Mammary epithelial cell (primary cell): ENCODE measurements at places on chromosomes 13 and 19. TPM values are rescaled to one million over a fixed set of nuclear protein-coding genes. Genes with fewer than 3 reads are reported as not detected.

DNA sequence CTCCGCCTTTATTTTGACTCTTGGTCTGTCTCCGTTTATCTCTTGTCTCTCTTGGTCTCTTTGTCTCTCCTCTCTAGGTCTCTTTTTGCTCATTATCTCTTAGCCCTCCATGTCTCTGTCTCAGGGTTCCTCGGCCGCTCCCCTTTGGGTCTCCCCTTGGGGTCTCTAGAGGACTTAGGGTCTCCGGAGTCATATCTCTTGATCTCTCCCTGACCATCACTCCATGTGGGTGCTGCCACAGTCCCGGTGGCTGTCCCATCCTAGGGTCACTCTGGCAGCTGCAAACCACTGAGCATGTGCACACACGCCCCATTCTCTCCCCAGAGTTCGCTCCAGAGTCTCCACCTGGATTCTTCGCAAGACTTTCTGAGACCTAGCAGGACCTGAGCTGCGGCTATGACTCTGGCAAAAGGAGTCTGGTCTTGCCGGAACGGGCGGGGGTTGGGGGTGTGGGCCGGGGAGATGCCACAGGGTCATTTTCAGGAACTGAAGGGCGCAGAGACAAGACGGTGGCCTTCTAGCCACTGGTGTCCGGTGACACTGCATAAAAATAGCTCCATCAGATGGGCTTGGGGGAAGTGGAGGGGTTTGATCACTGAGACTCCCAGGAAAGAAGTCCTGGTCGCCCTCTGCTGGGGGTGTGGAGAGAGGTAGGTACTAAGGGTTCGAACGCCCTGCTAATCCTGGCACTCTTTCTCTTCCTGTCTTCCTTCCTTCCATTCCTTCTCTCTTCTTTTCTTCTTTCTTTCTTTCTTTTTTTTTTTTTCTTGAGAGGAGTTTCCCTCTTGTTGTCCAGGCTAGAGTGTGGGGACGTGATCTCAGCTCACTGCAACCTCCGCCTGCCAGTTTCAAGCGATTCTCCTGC lies 1.2 kb upstream of the KCNA7 start:
- DNase-seq, result peak; percentile 57

DNA sequence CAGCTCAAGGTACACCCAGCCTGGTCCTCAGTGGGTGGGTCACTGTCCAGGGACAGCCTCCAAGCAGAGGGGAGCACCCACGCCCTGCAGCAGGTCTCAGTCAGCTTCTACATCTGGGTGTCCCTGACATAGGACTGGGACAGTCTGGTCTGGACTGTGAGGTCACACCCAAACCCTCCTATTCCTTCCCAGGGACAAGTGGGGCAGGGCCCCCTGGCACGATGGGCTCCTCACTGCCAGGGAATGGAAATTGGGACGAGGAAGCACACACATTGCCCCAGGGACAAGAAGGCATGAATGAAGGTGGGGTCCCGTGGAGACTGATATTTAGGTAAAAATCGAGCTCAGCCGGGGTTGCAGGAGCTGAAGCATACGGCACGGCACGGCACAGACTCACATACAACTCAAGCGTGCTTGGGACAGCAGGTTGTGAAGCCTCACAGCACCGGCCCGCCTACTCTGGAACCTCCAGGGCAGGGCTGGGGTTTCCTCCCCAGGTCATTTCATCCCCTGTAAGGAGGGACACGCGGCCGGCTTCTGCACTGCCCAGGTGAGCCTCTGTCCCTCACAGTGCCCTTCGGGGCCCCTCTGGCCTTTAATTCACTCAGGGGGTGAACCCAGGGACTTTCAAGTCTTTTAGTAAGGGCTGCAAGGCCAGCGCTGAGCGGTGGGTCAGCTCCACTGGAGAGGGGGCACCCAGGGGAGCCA lies 3.5 kb downstream of the PNMA8B start:
- no peak for DNase-seq

DNA sequence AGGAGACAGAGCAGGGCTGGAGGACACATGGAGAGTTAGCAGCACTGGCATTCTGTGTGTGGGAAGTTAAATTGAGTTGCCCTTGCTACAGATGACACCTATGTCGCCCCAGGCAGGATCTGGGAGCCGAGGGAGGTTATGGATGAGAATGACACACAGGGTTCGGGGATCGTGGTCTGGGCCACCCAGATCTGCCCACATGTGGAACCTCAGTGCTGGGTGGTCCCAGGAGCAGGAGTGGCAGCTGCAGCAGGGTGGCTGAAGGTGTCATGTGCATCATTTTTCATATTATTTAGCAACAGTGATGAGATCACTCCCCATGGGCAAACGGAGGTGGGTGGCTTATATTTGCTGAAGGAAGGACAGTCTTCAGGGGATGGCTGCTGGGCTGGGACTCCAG lies 3.2 kb downstream of the IL17D start:
- DNase-seq, result no peak

Gene CYP4F8
- polyA plus RNA-seq, result not detected

Gene PEAK3
- not detected for polyA plus RNA-seq

Gene ZNF649
- polyA plus RNA-seq, result 4.4 TPM
